Kidney glomerular epithelial cell (primary cell): ENCODE measurements at places on chromosomes 7 and 10.

DNA sequence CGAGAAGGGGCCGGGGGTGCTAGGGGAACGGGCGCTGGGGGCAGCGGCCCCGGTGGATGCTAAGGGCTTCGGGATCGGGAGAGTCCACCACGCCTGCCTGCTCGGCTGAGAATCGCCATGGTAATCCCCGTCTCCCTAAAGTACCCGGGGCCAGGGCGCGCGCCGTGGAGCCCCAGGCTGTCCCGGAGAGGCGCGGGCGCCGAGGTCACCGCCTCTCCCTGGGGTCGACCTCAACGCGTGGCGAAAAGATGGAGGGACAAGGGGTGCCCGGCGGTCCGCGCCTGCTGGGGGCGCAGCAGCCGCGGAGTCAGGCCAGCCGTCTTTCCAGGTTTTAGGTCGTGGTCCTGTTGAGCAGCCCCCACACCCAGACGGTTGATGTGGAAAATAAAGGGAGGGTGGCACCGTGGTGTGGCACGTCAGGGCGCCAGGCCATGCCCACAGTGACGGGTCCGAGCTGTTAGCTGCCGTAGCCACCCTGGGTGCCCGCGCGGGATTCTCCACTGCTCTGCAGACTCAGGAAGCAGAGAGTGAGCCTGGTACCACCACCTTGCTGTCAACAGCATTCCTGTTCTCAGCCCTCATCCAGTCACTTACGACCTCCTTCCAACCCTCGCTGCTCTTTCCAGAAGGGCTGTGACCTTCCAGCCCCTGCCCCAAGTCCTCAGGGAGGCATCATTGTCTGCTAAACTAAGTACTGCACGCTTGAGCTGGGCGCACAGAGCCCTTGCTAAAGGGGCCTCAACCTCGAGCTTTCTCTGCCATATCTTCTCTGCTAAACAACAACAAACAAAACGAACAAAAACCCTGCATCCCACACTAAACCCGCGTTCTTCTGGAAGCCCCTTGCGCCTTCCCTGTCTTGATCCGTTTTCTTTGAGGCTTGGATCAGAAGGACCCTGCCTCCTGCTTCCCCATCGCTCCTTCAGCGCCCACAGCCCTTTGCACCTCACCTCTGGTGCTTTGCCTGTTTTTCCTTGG lies 666 bp downstream of the SMKR1 start:
- DNase-seq: no peak

- no peak for DNase-seq
These were observed 82.3 kb downstream of the LHFPL3 start for GRCh38 chr7:104410742-104411141.

- no peak for DNase-seq
These were observed 5.5 kb downstream of the CUEDC2 start for GRCh38 chr10:102426803-102427287.

DNA sequence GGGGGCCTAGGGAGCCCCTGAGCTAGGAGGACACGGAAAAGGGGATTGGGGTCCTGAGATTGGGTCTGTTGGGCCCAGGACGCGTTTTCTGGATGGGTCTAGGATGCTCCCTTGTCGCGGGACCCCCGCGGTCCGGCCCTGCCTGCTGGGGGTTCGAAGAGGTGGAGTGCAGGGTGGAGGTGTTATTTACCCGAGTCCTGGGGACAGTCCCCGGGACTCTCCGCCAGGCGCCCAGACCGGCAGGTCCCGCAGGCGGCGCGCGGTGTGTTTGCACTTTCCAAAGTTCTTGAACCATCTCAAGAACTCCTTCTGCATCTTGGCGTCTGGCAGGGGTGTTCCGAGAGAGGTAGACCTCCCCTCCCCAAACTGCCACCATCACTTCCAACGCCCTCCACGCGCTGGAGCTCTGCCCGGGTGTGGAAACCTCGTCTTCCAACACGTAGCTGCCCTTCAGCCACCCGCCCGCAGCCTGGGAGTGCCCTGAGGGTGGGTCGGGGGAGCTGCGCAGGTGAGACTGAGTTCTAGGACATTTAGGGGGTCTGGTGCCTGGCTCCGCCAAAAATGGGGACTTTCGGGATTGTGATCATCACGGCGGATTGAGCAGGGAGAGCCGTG lies 569 bp downstream of the CAV1 start:
- DNase-seq: no peak

DNA sequence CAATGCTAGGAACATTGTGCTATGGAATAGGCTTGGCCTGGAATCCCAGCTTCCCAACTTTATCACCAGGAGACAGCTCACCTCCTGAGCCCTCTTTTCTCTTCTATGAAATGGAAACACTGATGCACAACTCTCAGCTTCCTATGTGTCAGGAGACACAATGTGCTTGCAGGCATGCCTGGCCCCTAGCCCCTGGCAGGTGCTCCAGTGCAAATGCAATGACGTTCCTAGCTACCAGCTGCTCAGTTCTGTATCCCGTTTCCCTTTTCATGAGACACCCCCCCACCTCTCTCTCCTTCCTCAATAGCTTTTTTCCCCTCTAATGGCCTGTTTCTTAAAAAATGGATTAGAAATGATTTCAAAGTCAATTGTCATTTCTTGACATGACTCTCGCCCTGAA lies 30.7 kb downstream of the HABP2 start:
- no peak for DNase-seq

DNA sequence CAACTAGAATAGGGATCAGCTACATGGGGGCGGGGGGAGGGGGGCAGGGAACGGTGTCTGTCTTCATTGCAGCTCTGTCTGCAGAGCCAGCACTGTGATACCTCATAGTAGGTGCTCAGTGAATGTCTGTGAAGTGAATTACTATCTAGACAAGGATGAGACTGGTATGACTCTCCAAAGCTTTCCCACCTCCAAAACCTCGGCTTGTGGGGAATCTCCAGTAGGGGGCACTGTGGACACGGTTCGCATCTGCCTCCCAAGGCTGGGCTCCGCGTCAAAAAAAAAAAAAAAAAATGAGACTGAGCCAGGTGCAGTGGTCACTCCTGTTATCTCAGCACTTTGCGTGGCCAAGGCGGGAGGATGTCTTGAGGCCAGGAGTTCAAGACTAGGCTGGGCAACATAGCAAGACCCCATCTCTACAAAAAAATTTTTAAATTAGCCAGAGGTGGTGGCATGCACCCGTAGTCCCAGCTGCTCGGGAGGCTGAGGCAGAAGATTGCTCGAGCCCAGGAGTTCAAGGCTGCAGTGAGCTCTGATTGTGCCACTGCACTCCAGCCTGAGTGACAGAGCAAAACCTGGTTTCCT lies 9.6 kb downstream of the TRIM56 start:
- DNase-seq: peak; percentile 35

DNA sequence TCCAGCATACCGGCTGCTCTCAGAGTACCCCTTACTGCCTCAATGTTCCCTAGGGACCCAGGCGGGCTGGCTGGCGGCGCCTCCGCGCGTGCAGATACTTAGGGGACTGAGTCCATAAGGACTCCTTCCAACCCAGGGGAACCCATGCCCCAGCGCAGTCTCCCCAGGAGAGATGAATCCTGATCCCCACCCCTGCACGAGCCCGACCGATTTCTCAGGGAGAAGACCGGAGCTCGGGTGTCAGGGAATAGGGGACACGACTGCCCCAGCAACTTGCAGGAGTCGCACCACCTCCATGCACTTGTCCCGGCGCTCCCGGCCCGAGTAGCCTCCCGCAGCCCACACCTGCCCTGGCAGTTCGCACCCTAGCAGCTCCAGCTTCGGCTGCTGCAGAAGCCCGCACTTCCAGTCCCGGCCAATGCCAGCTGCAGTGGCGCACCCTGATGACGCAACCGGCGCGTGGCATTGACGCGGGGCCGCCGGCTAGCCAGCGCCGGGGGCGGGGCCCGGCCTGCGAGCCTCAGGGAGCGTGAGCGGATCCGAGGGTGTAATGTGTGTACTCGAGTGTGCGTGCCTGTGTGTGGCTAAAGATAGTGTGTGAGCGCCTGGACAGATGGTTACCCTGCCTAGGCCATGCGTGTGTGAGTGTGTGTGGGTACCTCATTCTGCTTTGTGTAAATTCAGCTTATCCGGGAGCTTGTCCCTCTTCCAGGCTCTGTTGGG lies at the start of gene GPAM:
GPAM (minus strand) TSS at position 437 of the 723 bp plus-strand sequence. CDS start 1,981 bp downstream, outside the sequence.
- peak; percentile 81 for DNase-seq

- no peak for DNase-seq
These were observed 60.2 kb downstream of the WIPF3 start for GRCh38 chr7:29866490-29866930.

DNA sequence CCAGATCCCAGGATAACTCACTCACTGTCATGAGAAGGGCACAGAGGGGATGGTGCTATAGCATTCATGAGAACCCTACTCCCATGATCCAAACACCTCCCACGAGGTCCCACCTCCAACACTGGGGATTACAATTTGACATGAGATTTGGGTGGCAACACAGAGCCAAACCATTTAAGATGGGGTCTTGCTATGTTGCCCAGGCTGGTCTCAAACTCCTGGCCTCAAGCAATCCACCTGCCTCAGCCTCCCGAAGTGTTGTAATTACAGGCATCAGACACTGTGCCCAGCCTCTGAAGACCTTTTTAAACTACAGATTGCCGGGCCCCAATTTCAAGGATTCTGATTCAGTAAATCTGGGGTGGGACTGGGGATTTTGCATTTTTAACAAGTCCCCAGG lies 98.5 kb downstream of the BAMBI start:
- DNase-seq: no peak

DNA sequence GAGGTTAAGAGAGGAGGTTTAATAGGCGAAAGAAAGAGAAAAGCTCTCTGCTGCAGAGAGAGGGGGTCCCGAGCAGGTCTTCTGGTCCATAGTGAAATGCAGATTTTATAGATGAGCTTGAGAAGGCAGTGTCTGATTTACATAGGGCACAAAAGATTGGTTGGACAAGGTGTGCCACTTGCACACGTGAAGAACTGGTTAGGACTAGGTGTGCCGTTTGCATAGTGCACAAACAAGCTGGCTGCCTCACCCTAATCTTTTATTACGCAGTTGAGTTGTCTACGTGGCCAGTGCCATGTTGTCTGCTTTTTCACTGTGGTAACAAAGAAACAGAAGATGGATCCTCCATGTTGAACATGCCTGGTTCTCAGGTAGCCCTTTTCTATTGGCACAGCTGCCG lies 82.6 kb downstream of the AMPH start:
- no peak for DNase-seq

GRCh38 chr10:98101366-98101765 lies 33.1 kb upstream of the R3HCC1L start:
- DNase-seq: no peak

- peak; percentile 4 for DNase-seq
These were observed 186.8 kb upstream of the NEBL start for GRCh38 chr10:21083861-21084260.

- DNase-seq: peak; percentile 98
These were observed 179.0 kb upstream of the KLF14 start for GRCh38 chr7:130912862-130913638.

GRCh38 chr7:60017-60675 lies 132.2 kb upstream of the FAM20C start:
- DNase-seq: no peak

- no peak for DNase-seq
These were observed 23.5 kb downstream of the TRIM24 start for GRCh38 chr7:138483531-138483930.

DNA sequence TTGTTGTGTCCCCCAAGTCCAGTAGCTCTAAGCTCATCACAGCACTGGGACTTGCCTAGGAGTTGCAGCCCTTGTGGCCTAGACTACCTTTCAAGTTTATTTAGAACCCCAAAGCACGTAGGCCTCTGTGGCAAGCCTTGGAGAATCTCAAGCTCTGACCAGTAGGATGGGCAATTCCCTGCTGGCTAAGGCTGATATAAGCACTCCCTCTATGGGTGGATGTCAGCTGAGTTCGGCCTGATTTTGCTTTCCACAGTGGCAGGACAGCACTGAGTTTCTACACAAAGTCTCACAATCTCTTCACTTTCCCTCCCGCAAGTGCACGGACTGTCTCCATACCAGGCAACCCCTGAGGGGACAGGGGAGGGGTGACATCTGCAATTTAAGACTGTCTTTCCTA lies 886.4 kb upstream of the LRRN3 start:
- DNase-seq: no peak

DNA sequence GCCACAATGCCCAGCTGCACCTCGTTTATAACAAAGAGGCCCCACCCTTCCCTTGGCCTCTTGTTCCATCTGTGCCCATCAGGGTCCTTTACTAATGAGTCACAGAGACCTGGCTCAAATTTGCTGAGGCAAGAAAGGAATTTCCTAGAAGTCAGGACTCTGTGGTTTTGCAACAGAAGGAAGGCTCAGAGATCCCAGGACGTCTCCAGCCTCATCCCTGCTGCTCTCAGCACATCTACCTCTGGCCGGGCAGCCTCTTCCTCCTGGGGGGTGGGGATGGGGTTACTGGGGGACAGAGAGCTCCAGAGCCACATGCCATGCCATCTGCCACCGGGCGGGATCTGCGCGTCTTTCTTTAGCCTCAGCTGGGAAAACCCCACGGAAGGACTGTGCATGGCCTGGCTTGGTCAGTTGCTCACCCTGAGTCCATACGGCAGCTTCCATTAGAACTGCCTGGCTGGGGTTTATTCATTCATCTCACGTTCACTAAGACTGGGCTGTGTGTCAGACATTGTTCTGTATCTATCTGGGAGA lies 41.9 kb upstream of the PSMG3 start:
- DNase-seq: peak; percentile 42

DNA sequence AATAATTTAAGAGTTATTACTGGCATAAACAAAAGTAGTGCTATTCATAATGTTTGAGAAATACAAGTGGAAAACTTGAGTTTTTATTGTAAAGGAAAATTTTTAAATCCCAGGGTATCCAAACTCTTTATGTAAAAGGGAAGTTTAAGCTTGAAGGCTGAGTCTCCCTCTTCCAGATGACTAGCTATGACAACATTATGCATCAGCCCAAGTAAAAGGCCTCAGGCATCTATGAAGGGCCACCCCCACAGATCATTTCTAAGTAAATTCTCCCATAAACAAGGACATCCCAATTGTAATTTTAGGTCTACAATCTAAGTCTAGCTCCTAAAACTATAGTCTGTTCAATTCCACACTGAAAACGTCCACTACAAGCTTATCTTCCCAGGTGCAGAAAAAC lies 166.2 kb upstream of the STEAP1 start:
- no peak for DNase-seq

- DNase-seq: no peak
These were observed 9.5 kb upstream of the SMC3 start for GRCh38 chr10:110558041-110558440.

DNA sequence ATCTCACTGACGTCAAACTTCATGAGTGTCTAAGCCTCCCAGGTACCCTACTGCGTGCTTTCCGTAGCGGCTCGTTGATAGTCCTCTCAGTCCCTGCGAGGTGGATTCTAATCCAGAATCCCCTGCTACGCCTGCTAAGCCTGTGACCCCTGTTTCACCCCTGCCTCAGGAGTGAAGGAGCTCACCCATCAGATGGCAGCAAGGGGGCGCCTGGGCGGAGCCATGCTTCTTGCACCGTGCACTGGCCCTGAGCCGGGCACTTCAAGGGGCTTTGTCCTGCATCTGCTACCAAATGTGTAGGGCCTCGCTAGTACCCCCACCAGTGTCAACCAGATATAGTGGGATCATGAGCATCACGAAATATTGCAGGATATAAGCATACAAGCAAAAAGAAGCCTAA lies 918 bp upstream of the STRA8 start:
- DNase-seq: no peak

- no peak for DNase-seq
These were observed 839.2 kb upstream of the CELF2 start for GRCh38 chr10:10178476-10178875.

GRCh38 chr7:84100866-84101265 lies 93.7 kb downstream of the SEMA3A start:
- peak; percentile 32 for DNase-seq

GRCh38 chr7:126686474-126686873 lies 566.3 kb downstream of the GRM8 start:
- DNase-seq: no peak
